Activated CD4-positive, alpha-beta T cell treated with anti-CD3 and anti-CD28 coated beads, Interleukin-2, amount 10 ng/mL, durations not matched to agents 7 days and 5 days (primary cell): ENCODE measurements at places on chromosomes 12 and 14.

DNA sequence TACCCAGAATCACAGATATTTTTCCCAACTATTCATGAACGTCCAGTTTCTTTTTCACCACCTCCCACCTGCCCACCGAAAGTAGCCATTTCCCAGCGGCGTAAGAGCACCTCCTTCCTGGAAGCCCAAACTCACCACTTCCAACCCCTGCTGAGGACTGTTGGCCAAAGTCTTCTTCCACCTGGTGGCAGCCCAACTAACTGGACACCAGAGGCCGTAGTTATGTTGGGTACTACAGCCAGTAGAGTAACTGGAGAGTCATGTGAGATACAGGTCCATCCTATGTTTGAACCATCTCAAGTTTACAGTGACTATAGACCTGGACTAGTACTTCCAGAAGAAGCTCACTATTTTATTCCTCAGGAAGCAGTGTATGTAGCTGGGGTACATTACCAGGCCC is 81.6 kb downstream of the RAD52 start:
- H3K4me3 ChIP-seq, result no peak overlapping the region
- no peaks in the 10 kb centered on the region for H3K27me3 ChIP-seq
- DNase-seq, result no peak
- H3K36me3 ChIP-seq, result peaks cover 30% of the 10 kb centered on the region

DNA sequence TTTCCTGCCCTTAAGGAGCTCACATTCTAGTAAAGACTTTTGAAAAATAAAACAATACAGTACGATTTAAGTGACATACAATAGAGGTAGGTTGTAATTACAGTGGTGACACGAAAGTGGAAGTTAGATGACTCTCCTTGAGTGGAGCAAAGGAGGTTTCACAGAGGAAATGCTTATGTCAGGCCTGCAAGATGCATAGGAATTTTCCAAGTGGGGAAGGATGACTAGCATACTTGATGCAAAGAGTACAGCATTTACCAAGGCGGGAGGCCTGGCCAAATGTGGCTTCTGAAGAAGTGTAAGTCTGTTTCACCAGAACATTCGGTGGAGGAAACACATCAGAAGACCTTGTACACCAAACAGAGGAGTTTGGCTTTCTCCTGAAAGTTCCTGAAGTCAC is 55.2 kb downstream of the ERO1A start:
- peaks cover 3% of the 10 kb centered on the region for H3K4me1 ChIP-seq

DNA sequence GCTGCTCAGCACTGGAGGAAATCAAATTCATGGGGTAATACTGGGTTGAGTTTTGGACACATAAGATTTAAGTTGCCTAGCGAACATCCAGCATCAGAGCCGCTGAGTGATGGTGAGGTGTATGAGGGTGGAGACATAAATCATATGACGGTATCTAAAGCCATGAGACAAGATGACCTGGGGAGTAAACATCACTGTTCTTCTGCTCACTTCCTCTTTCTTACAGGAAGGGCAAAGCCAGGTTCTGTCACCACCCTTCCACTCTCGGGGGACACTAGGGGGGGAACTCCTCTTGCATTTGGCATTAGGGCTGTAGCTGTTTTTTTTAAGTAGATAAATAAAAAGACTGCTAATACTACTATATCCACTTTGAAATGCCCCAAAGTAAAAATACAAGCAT is 24.0 kb downstream of the PRDM4 start:
- DNase-seq, result no peak
- H3K4me3 ChIP-seq, result no peak overlapping the region
- H3K4me1 ChIP-seq, result peaks cover 12% of the 10 kb centered on the region
- H3K27me3 ChIP-seq, result no peaks in the 10 kb centered on the region
- H3K27ac ChIP-seq, result peak overlapping the region; percentile 15

DNA sequence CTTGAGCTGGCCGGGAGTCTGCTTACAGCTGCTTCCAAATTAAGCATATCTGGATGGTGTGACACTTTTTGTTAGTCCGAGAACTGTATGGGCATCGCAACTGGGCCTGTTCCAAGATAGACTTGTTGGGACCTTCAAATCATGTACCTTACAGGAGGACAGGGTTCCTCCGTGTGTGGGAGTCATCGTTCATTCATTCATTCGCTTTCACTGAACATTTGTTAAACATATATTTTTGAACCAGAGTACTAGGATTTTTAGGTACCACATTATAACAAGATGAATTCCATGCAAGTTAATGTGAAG is 387 bp upstream of the IPO8 start:
- H3K4me1 ChIP-seq, result peaks cover 39% of the 10 kb centered on the region
- peaks cover 12% of the 10 kb centered on the region for H3K36me3 ChIP-seq
- H3K27ac ChIP-seq, result peak overlapping the region; percentile 97
- peaks cover 6% of the 10 kb centered on the region for H3K27me3 ChIP-seq
- peak overlapping the region; percentile 99 for H3K4me3 ChIP-seq
- no peak for DNase-seq

DNA sequence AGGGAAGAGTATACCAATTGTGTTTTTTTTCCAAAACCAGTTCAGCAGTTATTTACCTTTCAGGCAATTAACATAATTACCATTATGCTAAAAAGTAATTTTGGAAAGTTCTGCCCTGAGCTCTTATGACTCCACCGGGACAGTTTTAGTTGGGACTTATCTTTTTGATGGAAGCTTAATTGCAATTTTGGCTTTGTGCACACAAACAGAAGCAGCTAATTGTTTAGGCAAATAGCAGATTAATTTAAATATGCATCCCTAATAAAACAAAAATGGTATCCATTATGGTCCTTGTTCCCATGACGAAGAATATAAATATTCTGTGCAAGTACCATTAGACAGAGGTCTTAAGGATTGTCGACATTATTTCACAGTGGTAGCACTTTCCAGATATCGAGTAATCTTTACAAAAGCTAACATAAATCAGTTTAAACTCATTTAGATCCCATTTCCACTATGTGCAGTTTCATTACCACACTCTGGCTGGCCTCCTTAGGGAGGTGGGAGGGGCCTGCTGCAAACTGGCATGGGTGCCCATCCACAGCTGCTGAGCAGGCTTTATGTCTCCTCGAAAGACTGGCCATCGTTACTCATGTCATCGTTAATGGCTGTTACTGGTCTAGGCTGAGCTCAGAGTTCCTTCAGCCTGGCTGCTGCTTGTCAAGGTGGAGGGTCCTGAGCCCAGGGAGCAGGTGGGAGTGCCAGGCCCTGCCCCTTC is 68.2 kb downstream of the FBXW8 start:
- H3K4me3 ChIP-seq, result no peak overlapping the region
- DNase-seq, result no peak
- peaks cover 19% of the 10 kb centered on the region for H3K4me1 ChIP-seq
- peaks cover 7% of the 10 kb centered on the region for H3K36me3 ChIP-seq
- H3K27ac ChIP-seq, result no peak overlapping the region
- H3K27me3 ChIP-seq, result no peaks in the 10 kb centered on the region

DNA sequence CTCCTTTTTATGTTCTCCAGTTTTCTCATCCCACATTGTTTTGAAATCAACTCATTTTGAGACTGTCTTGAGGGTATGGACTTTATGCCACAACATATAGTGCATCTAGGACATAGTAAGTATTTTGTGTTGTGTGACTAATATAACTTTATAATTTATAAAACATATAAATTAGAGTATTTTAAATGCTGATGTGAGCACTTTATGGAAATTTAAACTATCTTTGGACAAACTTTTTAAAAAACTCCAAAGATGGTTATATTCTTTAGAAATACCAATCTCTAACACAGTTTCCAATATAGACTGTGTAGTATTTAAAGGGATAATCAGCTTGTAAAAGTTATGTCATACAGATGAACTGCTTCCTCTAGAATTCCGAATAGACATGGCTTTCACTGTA is 87.4 kb downstream of the LRIG3 start:
- no peaks in the 10 kb centered on the region for H3K36me3 ChIP-seq
- no peaks in the 10 kb centered on the region for H3K4me1 ChIP-seq
- no peak overlapping the region for H3K27ac ChIP-seq
- no peaks in the 10 kb centered on the region for H3K27me3 ChIP-seq
- no peak overlapping the region for H3K4me3 ChIP-seq
- no peak for DNase-seq

DNA sequence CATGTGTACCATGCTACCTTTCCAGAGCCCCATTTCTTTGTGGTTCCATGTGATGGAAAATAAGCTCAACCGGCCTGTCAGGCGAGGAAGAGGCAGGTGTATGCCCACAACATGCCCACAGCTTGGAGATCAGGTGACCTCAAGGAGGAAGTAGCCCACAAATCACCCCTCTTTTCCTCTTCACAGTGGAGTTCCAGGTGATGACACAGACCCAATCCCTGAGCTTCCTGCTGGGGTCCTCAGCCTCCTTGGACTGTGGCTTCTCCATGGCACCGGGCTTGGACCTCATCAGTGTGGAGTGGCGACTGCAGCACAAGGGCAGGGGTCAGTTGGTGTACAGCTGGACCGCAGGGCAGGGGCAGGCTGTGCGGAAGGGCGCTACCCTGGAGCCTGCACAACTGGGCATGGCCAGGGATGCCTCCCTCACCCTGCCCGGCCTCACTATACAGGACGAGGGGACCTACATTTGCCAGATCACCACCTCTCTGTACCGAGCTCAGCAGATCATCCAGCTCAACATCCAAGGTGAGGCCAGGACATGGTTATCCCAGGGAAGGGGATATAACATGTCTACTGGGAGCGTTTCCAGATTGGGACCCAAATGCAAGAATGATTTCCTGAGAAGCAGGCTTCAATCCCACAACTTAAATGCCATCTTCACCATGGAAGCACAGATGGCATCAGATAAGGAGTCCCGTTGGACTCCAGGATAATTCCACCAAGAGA is 5.5 kb downstream of the TAPBPL start:
- peaks cover 80% of the 10 kb centered on the region for H3K4me1 ChIP-seq
- peaks cover 85% of the 10 kb centered on the region for H3K36me3 ChIP-seq
- H3K4me3 ChIP-seq, result no peak overlapping the region
- no peaks in the 10 kb centered on the region for H3K27me3 ChIP-seq
- no peak for DNase-seq

DNA sequence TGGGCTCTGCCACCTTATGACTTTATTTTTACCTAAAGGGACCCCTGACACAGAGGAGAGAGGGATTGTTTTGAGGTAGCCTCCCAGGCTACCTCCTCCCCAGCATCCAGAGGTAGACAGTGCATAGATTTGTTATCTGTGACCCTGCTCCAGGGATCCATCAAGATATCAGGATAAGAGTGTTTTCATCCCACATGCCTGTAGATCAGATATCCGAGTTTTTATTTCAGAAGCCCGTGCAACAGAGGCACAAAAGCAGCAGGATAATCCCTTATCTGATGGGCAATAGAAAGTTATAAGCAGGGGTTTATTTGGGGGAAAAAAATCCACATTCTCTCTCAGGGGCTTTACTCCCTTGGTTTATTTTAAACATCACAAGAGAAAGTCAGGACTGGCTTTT is 117.0 kb upstream of the RPH3A start:
- H3K27me3 ChIP-seq, result peaks cover 20% of the 10 kb centered on the region
- H3K36me3 ChIP-seq, result no peaks in the 10 kb centered on the region
- no peak overlapping the region for H3K27ac ChIP-seq
- no peak overlapping the region for H3K4me3 ChIP-seq
- DNase-seq, result no peak

- H3K27ac ChIP-seq, result no peak overlapping the region
- H3K27me3 ChIP-seq, result peaks cover 13% of the 10 kb centered on the region
- DNase-seq, result no peak
- H3K4me3 ChIP-seq, result no peak overlapping the region
Measured at GRCh38 chr12:21353487-21353886, 18.8 kb upstream of the SLCO1A2 start.

- no peaks in the 10 kb centered on the region for H3K4me1 ChIP-seq
- no peak for DNase-seq
- no peaks in the 10 kb centered on the region for H3K27me3 ChIP-seq
- no peaks in the 10 kb centered on the region for H3K36me3 ChIP-seq
Measured at GRCh38 chr12:67531501-67531900, 117.0 kb upstream of the DYRK2 start.

DNA sequence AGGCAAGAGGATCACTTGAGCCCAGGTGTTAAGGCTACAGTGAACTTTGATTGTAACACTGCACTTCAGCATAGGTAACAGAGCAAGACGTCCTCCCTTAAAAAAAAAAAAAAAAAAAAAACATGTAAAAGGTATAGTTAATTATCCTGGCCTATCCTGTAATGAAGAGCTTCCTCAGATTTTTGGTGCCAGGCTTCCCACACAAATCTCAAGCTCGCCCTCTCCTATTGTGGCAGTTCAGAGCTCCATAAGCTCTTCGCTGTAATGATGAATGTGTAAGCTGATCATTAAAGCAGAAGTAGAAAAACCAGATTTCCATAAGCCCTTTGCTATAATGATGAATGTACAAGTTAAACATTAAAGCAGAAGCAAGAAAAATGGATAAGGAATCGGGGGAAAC is 2.0 kb upstream of the SLC39A2 start:
- no peak overlapping the region for H3K27ac ChIP-seq
- no peak overlapping the region for H3K4me3 ChIP-seq
- H3K36me3 ChIP-seq, result peaks cover 39% of the 10 kb centered on the region
- H3K4me1 ChIP-seq, result peaks cover 26% of the 10 kb centered on the region
- no peak for DNase-seq
- no peaks in the 10 kb centered on the region for H3K27me3 ChIP-seq

DNA sequence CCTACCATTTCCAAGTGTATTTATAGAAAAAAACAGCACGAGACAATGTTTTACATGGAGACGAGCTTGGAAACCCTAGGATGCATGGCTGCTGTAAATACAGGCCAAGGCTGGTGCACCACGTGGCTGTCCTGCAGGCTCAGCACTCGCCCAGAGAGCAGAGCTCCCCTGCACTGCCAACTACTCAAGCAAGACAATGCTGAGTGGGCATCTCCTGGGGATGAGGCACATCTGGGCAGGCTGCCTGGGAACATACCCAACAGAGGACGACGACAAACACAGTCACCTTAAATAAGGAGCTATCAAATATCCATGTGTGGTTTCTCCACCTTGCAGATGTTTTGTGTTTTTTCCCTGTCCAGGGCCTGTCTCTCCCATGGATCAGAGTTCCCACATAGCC is 128.3 kb upstream of the PRMT8 start:
- peaks cover 22% of the 10 kb centered on the region for H3K27me3 ChIP-seq
- peaks cover 3% of the 10 kb centered on the region for H3K4me1 ChIP-seq
- H3K4me3 ChIP-seq, result no peak overlapping the region

GRCh38 chr14:74176400-74176793 is 62.9 kb upstream of the VSX2 start:
- H3K4me3 ChIP-seq, result no peak overlapping the region
- no peaks in the 10 kb centered on the region for H3K4me1 ChIP-seq
- H3K27me3 ChIP-seq, result no peaks in the 10 kb centered on the region
- no peak for DNase-seq
- no peak overlapping the region for H3K27ac ChIP-seq
- H3K36me3 ChIP-seq, result no peaks in the 10 kb centered on the region
